Mesothelial cell of epicardium (in vitro differentiated cells): ENCODE measurements at places on chromosomes 11 and 22.

- H3K27me3 ChIP-seq, result no peaks in the 10 kb centered on the region
- no peaks in the 10 kb centered on the region for H3K36me3 ChIP-seq
- peaks cover 7% of the 10 kb centered on the region for H3K4me1 ChIP-seq
- H3K27ac ChIP-seq, result no peak overlapping the region
These were observed 2.4 kb upstream of the ATL3 start for GRCh38 chr11:63673579-63673978.

DNA sequence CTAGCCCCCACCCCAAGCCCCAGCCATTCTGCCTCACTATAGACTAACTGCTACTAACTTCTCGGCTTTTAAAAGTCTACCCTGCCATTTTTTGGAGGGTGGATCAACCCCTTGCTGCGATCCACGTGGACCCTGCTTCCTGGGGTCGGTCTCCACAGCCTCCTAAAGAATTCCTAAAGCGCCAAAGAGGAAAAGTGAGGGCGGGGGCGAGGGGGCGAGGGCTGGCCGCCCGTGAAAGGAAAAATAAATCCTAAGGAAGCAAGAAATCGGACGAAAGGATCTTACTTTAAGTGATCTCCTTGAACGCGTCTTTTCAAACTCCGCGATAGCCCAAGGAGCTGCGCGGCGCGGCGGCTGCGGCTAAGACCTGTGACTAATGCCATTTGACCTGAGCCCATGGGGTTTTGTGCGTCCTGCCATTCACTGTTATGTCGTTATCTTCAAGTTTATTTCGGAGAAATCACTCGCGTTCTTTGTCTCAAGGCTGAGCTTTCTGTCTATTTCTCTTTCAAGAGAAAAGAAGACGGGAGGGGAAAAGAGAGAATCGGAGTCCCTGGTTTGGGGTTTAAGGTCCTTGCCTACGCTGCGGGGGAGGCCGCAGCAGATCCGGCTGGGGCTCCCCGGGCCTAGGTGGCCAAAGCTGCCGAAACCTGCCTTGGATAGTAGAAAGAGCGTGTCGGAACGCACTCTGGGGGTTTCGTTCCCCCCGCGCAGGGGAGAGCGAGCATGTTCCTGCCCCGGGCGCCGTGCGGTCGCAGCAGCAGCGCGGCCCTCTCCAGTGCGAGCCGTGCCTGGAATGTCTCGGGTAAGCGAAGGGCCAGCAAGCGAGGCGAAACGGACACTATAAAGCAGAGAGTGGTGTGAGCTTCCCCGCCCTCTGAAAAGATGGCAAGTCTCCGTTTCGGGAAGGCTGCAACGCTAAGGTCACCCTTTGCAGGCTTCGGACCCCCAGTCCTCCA, 2.8 kb upstream of the DBX1 start:
- peak; percentile 64 for DNase-seq
- H3K27me3 ChIP-seq, result peaks cover 99% of the 10 kb centered on the region
- H3K4me3 ChIP-seq, result peak overlapping the region; percentile 63
- H3K4me1 ChIP-seq, result peaks cover 26% of the 10 kb centered on the region
- H3K36me3 ChIP-seq, result no peaks in the 10 kb centered on the region

DNA sequence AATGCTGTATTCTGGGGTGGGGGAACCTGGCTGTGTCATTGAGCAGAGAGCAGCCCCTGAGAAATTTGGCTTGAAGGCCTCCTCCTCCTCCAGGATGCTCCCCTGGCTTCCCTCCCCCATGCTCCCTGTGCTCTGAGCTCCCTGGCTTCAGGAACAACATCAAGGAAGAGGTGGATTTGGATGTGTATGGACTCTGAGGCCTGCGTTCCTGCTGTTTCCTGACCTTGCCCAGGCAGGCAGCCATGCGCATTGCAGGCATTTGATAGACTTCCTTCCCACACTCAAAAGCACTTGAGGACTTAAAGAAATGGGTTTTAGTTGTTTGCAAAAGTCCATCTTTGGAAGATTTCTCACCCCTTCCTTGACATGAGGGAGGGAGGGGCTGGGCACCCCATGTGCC, 1317.1 kb downstream of the BRD1 start:
- no peak overlapping the region for H3K27ac ChIP-seq
- no peaks in the 10 kb centered on the region for H3K4me1 ChIP-seq
- H3K36me3 ChIP-seq, result no peaks in the 10 kb centered on the region
- no peak for DNase-seq

DNA sequence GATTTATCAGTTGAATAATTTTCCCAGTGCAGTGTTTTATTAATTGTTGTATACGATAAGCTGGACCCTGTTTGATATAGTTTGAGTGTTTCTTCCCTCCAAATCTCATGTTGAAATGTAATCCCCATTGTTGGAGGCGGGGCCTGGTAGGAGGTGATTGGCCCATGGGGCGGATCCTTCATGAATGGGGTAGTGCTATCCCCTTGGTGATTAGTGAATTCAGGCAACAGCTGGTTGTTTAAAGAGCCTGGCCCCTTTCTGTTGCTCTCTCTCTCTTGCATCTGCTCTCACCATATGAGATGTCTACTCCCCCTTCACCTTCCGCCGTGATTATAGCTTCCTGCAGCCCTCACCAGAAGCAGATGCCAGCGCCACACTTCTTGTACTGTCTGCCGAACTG, 1.5 kb downstream of the OR5A1 start:
- peaks cover 14% of the 10 kb centered on the region for H3K27me3 ChIP-seq
- H3K4me1 ChIP-seq, result no peaks in the 10 kb centered on the region
- H3K27ac ChIP-seq, result no peak overlapping the region
- no peaks in the 10 kb centered on the region for H3K36me3 ChIP-seq

GRCh38 chr22:19785461-19786263, 25.1 kb downstream of the TBX1 start:
- DNase-seq, result no peak
- peaks cover 14% of the 10 kb centered on the region for H3K36me3 ChIP-seq
- peaks cover 4% of the 10 kb centered on the region for H3K27me3 ChIP-seq
- no peak overlapping the region for H3K27ac ChIP-seq
- no peaks in the 10 kb centered on the region for H3K4me1 ChIP-seq
- H3K4me3 ChIP-seq, result no peak overlapping the region

- H3K36me3 ChIP-seq, result no peaks in the 10 kb centered on the region
- no peak overlapping the region for H3K27ac ChIP-seq
- peaks cover 12% of the 10 kb centered on the region for H3K4me1 ChIP-seq
- no peak overlapping the region for H3K4me3 ChIP-seq
- peaks cover 77% of the 10 kb centered on the region for H3K27me3 ChIP-seq
These were observed 2.0 kb upstream of the ASCL2 start for GRCh38 chr11:2272228-2272945.

GRCh38 chr22:37505989-37506388, 13.2 kb downstream of the CARD10 start:
- peaks cover 34% of the 10 kb centered on the region for H3K4me1 ChIP-seq
- no peak overlapping the region for H3K4me3 ChIP-seq
- no peak overlapping the region for H3K27ac ChIP-seq
- H3K36me3 ChIP-seq, result peaks cover 7% of the 10 kb centered on the region
- H3K27me3 ChIP-seq, result no peaks in the 10 kb centered on the region
- DNase-seq, result no peak

- H3K4me1 ChIP-seq, result peaks cover 8% of the 10 kb centered on the region
- no peak overlapping the region for H3K27ac ChIP-seq
- no peak for DNase-seq
- H3K4me3 ChIP-seq, result no peak overlapping the region
These were observed 205.7 kb downstream of the SNX19 start for GRCh38 chr11:130710497-130711012.

GRCh38 chr22:30214703-30215407, 31.7 kb downstream of the LIF start:
- no peak overlapping the region for H3K4me3 ChIP-seq
- H3K4me1 ChIP-seq, result peaks cover 45% of the 10 kb centered on the region
- no peak for DNase-seq
- no peaks in the 10 kb centered on the region for H3K27me3 ChIP-seq

DNA sequence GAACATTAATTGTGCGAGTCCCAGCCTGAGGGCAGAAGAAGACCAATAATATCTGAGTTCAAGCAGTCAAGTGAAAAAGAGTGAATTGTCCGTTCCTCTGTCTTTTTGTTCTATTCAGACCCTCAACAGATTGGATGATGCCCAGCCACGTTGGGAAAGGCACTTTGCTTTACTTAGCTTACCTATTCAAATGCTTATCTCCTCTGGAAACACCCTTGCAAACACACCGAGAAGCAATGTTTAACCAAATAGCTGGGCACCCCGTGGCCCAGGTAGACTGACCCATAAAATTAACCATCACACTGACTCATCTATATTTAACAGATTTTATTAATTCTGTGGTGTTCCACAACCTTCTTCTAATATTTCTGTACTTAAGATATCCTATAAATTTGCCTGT, 9.3 kb downstream of the OOSP4A start:
- H3K27me3 ChIP-seq, result peaks cover 2% of the 10 kb centered on the region
- H3K4me3 ChIP-seq, result no peak overlapping the region
- no peak overlapping the region for H3K27ac ChIP-seq
- H3K4me1 ChIP-seq, result no peaks in the 10 kb centered on the region
- no peak for DNase-seq

GRCh38 chr11:83813296-83813695, 527.1 kb upstream of the CCDC90B start:
- no peak for DNase-seq
- no peaks in the 10 kb centered on the region for H3K4me1 ChIP-seq
- H3K36me3 ChIP-seq, result no peaks in the 10 kb centered on the region
- H3K27ac ChIP-seq, result no peak overlapping the region

DNA sequence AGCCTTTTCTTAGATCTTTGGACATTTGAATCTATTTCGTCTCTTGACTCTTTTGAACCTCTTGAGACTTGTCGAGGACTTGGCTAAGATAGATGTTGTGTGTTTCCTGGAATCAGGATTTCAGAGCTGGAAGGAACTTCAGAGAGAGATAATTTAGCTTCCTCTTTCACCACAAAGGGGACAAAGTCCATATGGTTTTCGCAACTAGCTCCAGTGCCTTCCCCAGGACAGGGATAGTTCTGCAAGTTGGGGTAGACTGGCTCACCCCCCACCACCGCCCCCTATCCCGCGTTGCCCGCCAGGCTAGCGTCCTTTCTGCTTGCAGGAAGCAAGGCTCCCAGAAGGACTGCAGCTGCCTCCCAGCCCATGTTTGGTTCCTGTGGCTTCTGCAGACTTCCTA, 75.7 kb upstream of the MYO18B start:
- H3K36me3 ChIP-seq, result no peaks in the 10 kb centered on the region
- H3K4me3 ChIP-seq, result no peak overlapping the region
- no peak for DNase-seq
- peaks cover 30% of the 10 kb centered on the region for H3K4me1 ChIP-seq
- H3K27ac ChIP-seq, result no peak overlapping the region
- H3K27me3 ChIP-seq, result no peaks in the 10 kb centered on the region
